Activated CD4-positive, alpha-beta memory T cell treated with anti-CD3 and anti-CD28 coated beads for 36 hours (primary cell): ENCODE measurements at places on chromosomes 13 and 19. TPM values are rescaled to one million over a fixed set of nuclear protein-coding genes. Genes with fewer than 3 reads are reported as not detected.
A peak's percentile ranks its signal among the peaks of the same experiment; 100 is the strongest.

Gene DACT3
- total RNA-seq: 3.0 TPM

Gene MZT1
- 28.6 TPM for total RNA-seq

- DNase-seq: no peak
Measured at GRCh38 chr13:43273362-43273761, 250.0 kb downstream of the DNAJC15 start.

- DNase-seq: peak; percentile 46
Measured at GRCh38 chr19:11673608-11674041, 65.1 kb downstream of the ZNF823 start.

DNA sequence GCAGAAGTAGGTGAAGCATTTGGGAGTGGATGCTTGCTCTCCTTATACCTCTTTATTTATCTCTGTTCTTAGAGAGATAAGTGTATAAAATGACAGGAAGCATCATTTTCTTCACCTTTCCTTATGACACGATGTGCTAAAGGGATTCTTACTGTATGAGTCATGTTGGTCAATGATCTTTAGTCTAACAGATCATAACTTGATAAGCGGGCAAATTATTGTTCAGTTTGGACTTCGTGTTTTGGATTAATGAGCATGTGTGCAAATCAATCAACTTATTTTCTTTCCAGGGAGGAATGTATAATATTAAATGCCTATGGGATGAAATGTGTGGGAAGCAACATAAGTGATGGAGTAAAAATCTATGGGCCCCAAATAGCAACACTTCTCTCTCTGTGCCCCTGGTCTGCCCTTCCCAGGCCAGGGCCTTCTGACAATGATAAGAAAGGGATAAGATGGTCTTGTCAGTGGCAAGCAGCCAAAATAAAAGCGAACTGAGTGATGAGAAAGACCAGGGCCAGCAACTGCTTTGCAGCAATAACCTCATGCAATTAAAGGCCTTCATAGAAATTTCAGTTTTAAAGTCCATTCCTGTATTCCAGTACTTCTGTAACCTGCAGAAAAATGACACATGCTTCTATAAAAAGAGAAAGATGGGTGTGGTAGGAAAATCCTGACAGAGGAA, 61.4 kb downstream of the SLC10A2 start:
- no peak for DNase-seq

DNA sequence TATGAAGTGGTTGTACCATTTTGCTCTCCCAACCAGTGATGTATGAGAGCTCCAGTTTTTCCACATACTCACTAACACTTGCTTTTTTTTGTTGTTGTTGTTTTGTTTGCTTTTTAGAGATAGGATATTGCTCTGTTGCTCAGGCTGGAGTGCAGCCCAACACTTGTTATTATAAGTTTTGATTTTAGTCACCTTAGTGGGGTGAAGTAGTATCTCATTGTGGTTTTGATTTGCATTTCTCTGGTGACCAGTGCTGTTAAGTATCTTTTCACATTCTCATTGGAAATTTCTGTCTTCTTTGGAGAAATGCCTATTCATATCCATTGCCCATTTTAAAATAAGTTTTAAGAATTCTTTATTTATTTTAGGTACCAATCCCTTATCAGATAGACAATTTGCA, 31.3 kb downstream of the CYP4F22 start:
- DNase-seq: no peak
